Astrocyte of the hippocampus (primary cell): ENCODE measurements at places on chromosomes 16 and 17.

DNA sequence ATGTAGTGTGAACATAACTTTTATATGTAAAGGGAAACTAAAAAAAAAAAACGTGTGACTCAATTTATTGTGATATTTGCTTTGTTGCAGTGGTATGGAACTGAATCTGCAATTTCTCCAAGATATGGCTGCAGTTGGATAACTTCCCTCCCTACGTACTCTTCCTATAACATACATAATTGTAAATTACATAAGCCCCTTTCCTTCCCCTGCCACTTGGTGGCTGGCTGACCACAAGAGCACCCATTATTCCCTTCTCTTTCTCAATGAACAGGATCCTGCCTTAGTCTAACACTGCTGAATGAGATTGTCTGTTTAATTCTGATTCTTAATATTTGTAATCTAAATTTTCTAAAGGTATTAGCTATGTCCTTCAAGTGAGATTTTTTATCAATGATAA lies 27.8 kb downstream of the CCL4 start:
- DNase-seq = no peak

DNA sequence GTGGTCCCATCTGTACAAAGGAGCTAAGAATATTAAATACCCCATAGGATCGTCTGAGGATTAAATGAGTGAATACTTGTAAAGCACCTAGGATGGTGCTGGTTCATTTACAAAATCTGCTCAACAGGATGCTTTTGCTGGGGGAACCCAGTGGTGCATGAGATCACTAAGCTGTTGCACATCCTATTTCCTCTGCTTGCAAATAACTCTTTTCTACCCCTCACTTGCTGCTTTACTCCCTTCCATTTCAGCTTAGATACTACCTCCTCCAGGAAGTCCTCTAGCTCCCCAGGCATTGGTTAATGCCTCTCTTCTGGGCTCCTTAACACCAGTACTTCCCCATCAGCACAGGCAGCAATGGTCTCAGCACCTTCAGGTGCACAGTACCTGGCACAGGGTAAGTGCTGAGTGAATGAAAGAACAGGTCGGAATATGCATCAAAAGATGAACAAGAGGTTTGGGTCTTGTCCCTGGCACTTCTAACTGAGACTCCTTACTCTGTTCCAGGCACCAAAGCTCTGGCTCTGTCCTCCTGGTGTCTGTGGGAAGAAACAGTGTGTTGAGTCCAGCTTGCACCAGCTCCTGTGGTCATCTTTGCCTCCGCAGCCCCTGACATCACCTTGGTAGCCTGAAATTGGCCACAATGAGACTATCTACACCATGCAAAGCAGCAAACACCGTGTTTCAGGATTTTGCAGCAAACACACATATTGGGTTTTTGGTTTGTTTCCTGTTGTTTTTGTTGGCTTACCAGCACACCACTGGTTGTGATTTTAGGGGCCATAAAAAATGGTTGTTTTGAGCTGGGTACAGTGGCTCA lies 24.1 kb upstream of the IL21R start:
- DNase-seq = no peak

GRCh38 chr17:39166437-39167335 lies 725 bp upstream of the ARL5C start:
- DNase-seq = no peak

GRCh38 chr16:1346422-1347285 lies 5.0 kb downstream of the TSR3 start:
- DNase-seq = no peak

DNA sequence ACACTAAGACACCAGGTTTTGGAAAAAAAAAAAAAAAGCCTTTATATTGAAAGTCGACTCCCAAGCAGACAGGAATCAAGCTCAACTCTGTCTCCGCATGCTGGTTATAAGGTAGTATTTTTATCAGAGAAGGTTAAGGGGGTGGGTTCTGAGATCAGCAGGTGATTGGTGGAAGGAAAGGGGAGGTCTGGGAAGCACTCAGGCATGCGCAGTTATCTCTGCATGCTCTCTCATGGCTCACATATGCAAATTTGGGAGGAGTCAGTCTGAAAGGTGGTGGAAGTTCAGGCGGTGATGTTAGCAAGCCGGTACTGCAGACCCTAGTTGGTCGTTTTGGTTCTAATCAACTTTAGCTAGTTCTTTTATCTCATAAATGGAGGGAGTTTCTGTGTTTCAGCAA lies 357.6 kb upstream of the C16orf82 start:
- no peak for DNase-seq

DNA sequence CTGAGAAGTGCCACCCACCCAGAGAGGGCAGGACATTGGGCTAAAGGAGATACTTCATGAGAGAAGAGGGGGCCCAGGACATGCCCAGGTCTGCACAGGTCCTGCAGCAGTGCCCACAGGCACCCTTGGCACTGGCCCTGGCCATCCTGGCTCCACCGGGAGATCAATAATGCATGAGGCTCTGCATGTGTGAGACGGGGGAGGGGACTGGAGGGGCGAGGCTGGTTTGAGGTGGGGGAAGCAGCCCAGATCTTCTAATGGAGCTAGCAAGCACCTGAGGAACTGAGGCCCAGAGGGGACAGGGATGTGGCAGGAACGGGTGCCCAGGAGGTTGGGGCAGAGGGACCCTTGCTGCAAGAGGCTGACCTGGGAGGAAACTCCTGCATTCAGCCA lies 567 bp downstream of the OSBPL7 start:
- DNase-seq = no peak

DNA sequence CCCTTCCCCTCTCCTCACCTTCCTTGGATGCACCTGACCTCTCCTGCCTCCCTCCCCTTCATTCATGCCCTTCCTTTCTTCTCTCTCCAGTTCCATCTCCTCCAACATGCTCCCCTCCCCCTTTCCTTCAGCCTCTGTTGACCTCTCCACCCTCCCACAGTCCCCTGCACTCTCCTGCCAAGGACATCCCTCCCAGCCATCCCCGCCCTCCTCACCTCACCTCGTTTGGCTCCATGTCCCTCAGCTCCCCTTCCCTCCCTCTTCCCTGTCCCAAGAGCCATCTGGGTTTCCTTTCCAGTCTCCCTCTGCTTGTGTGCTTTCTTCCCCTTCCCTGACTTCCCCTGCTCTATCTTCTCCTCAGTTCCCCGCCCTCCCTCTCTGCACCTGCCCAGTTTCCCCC lies 819.7 kb downstream of the KCNJ18 start:
- DNase-seq = no peak
